Stimulated activated CD4-positive, alpha-beta T cell treated with anti-CD3 and anti-CD28 coated beads, Interleukin-4, amount 100 ng/mL, for 48 hours (primary cell): ENCODE measurements at places on chromosomes 1 and 21.

- no peak for DNase-seq
Measured at GRCh38 chr1:13523780-13524477, 10.1 kb upstream of the LRRC38 start.

DNA sequence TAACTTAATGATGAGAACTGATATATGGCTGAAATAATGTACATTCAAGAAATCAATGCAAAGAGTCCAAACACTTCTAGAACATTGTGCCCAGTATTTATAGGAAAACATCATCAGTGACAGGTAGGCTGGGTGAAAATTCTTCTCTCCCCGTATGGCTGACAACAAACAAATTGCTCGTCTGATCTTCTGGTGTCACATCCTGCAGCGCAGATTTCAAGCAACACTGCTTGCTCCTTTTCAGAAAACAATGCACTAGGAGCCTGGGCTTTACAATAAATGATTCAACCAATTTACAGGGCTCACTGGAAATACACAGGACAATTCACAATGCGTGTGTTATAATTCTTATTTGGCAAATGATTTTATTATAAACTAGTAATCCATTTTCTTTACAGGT, 185.3 kb downstream of the RERE start:
- DNase-seq, result no peak

- DNase-seq, result no peak
Measured at GRCh38 chr1:110384581-110385321, 6.1 kb downstream of the SLC16A4 start.

DNA sequence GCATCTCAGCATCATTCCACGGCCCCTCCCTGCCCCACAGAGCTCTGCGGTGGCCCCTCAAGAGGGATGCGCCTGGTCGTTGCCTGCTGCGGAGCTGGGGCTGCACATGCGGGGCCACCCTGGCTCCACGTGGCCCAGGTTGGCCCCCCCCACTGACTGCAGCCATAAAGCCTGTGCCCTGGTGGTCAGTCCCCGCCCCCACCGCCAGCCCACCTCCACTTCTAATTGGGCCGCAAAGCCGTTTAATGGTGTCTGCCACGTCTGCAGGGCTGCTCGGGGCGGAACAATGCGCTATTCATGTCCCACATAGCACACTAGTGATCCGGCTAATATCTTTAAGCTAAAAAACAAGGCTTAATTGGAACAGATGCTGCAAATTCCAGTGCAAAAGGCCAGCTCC, 33.5 kb upstream of the ACTRT2 start:
- DNase-seq, result no peak

GRCh38 chr1:217004776-217005436, 281.7 kb upstream of the ESRRG start:
- no peak for DNase-seq

- DNase-seq, result no peak
Measured at GRCh38 chr1:54137534-54138061, 15.2 kb downstream of the CDCP2 start.

- DNase-seq, result no peak
Measured at GRCh38 chr1:49307457-49307856, 530.8 kb upstream of the BEND5 start.

DNA sequence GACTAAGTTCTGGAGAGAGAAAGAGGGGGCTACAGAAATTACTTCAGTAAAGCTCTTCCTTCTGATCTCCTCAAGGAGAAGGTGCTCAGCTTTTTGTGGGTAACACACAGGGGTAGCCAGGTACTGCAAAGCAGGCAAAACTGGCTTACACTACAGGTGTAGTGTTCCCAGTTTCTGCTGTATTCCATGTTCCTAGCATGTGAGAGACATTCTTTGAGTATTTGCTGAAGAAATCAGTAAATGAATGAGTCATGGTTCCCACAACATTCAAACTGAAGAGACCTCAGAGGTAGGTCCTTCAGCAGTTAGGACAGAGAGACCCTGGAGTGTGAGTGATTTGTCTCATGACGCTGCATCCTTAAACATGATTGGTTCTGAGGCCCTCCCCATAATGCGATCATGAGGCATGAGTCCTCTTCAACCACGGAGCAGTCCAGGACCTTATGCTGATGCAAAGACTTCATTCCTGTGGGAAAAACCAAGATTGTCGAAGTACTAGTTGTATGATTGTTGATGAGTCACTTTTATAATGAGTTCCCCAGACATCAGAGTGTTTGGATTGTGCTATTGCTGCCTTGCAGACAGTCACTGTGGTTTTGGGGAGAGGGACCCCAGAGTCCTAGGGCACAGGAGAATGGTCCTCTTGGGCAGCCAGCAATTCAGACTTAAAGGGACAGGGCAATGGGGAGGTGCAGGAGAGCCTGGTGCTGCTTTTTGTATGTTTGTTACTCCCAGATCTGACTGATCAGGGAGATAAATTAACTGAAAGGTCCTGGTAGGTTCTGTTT, 2.7 kb upstream of the OR10J4 start:
- DNase-seq, result no peak

- no peak for DNase-seq
Measured at GRCh38 chr1:165576536-165576935, 32.7 kb downstream of the LRRC52 start.

DNA sequence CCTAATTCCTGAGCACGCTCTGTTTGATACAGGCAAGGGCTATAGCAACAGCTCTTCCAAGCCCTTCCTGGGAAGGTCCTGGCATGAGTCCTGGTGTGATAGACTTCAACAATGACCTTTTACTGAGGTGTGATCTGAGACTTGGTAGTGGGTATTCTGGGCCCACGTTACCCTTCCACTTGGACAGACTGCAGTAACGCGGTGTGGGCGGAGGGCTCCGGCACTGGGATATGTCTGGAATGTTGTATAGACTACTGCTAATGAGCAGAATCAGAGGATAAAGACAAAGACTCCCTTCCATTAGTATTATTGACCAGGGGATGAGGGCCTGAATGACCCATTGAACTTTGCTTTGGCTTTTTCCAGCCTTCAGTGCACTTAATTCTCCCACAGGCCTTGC, 262.3 kb downstream of the RWDD3 start:
- no peak for DNase-seq

- no peak for DNase-seq
Measured at GRCh38 chr21:43339668-43340067, 87.3 kb downstream of the SIK1 start.

DNA sequence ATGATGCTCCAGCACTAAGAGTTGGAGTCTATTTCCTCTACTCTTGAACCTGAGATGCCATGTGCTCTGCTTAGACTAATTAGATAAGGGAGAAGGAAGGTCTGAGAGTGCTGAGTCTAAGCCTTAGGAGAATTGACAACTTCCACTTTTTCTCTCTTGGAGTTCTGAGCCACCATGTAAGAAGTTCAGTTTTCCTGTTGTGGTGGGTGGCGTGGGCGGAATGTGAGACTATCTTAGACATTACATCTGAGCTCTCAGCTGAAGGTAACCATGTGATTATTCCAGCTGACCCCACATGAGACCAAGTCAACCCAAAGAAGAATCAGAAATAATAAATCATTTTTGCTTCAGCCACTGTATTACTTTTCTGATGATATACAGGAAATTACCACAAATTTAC, 404.5 kb upstream of the LRRC7 start:
- no peak for DNase-seq

DNA sequence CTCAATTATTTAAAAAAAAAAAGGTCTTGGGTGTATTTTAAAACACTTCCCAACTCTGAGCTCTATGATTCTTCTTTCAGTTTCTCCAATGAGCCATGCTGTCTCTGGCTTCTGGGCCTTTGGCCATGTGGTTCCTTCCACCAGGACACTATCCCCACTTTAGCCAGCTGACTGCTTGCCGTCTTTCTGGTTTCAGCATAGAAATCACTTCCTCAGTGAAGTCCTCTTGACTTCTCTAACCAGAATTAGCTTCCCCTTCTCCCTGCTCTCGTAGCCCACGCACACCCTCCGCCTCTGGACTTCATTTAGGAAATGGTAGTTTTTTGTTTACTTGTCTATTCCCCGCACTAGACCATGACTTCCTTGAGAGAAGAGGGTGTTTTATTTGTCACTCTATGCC, 1.1 kb upstream of the DIO1 start:
- DNase-seq, result no peak

- DNase-seq, result no peak
Measured at GRCh38 chr1:40932006-40932405, 47.5 kb upstream of the CTPS1 start.

- DNase-seq, result peak; percentile 61
Measured at GRCh38 chr1:37764414-37764825, 500 bp downstream of the EPHA10 start.

GRCh38 chr1:97143236-97143882, 421.8 kb downstream of the PTBP2 start:
- no peak for DNase-seq

DNA sequence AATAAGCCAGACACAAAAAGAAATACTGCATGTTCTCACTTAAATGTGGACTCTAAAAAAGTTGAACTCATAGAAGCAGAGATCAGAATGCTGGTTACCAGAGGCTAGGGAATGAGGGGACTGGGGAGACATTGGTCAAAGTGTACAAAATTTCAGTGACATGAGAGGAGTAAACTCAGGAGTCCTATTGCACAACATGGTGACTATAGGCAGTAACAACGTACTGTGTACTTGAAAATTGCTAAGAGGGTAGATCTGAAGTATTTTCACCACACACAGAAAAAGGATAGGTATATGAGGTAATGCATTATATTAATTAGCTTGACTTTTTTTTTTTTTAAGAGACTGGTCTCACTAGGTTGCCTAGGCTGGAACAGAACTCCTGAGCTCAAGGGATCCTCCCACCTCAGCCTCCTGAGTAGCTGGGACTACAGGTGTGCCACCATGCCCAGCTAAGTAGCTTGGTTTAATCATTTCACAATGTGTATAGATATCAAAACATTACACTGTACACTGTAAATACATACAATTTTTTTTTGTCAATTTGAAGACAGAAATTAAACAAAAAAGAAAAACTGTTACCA, 7.4 kb downstream of the ZNF496 start:
- no peak for DNase-seq

DNA sequence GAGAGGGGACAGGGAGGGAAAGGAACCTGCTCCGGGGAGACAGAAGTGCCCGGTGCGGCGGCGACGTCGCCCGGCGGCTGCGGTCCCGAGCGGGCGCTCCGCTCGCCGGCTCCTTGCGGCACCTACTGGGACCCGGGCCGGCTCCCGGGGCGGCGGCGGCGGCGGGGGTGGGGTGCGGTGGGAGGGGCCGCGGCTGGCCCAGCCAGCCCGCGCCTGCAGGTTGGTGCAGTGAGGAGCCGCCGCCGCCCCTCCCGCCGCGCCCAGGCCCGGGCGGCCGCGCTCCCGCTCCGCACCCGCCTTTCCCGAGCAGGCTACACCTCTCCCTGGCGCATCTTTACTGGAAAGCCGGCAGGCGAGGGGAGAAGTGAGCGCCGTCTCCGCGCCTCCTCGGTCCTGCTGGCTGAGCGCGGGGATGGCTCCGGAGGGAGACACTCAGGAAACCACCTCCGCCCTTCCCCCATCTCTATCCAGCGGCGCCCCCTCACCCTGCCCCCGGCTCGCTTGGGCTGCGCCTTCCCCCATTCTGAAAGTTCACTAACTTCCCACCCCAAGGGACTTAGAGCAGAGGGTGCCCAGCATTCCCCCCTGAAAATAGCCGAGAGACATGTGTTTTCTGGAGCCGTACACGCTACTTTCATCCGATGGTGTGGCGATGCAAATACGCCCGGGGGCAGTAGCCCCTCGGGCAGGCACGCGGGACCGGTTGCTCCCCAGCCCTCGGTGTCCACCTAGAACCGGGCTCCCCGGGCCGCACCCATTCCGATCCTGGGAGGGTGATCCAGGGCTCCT, at the start of gene PLD5:
Gene PLD5, minus strand, starts transcription at position 127 of the 789 bp plus-strand sequence.
- no peak for DNase-seq

- DNase-seq, result no peak
Measured at GRCh38 chr1:22402356-22403053, 49.1 kb upstream of the ZBTB40 start.

DNA sequence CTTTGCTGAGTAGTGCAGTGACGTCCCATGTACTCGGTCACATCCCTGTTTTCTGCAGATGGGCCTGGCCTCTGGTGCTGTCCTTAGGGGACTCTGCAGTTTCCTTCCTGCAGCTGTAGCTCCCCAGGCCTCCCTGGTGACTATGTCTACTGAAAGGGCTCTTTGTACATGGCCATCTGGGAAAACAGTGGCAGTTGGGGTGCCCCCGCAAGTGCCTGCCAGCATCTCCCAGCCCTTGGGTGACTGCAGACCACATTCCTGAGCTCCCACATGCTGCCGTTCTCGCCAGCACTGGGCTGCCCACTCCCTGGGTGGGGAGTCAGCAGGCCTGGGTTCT, 37.5 kb upstream of the KCNA10 start:
- no peak for DNase-seq

GRCh38 chr1:200556002-200556401, 64.5 kb downstream of the KIF14 start:
- DNase-seq, result no peak

DNA sequence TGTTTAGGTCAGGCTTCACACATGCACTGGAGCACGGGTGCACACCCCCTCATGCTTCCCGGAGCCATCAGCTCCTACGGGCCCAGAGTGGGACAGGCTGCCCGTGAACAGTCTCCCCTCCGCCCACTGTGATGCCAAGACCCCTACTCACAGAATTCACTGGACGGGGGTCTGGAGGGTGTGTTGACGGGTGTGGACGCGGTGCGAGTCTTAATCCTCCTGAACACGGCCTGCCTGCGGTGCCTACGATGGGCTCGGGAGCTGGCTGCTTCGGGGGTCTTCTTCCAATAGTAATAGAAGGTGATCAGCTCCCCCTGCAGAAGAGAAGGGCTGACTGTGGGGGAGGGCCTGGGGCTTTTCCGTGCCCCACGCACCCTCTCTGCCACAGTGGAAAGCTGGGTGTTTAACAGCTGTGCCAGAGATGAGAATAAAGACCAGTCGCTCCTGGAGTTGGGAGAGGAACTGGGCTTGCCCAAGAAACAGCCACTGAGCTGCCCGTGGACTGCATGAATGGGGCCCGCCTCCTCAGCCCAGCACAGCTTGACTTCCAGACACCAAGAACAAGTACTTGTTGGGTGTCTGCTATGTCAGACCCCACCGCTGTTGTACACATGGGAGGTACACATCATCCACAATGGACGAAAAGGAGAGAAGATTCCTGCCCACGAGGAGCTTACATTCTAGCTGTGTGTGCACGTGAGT, 47.9 kb downstream of the SLC45A1 start:
- no peak for DNase-seq

DNA sequence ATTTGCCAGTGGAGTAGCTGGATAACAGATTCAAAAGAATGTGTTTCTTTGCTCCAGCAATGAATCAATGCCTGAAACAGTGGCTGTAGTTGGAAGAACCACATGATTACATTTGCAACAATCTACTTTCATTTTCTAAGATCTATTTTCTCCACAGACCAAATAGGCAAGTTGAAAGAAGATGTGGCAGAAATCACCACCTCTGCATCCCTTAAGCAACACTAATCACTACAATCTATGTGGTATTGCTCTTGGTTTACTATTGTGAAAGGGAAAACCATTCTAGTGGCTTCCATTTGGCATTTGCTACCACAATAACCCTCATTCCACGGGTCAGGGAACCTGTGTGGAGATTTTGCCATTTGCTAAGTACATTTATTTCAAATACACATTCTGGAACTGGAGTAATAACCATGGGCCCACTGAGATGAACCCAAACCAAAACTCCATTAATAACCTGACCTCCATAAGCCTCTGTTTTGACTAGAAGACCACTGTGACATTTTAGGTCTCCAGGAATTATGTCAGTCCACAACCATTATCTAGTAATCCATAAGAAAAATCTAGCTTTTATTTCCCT, 66.3 kb downstream of the C1orf185 start:
- no peak for DNase-seq

- no peak for DNase-seq
Measured at GRCh38 chr1:244837597-244838258, 2.3 kb downstream of the COX20 start.
